ENCODE measurements at places on chromosomes 16 and 17.

- DNase-seq: no peak
Observed at GRCh38 chr16:1650131-1650530, 27.9 kb upstream of the JPT2 start.

DNA sequence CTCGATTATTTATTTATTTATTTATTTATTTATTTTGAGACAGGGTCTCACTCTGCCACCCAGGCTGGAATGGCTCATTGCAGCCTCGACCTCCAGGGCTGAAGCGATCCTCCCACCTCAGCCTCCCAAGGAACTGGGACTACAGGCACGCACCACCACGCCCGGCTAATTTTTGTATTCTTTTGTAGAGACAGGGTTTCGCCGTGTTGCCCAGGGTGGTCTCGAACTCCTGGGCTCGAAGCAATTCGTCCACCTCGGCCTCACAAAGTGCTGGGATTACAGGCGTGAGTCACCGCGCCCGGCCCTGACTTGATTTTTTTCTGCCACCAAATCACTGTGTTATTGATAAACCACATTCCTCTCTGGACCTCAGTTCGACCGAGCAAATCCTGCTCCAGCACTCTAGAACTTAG lies 758 bp upstream of the RPL23A start:
- DNase-seq: no peak

- DNase-seq: no peak
Observed at GRCh38 chr17:48426019-48426665, 3.9 kb downstream of the SKAP1 start.

GRCh38 chr16:19525385-19525723 lies 1.6 kb downstream of the CCP110 start:
- DNase-seq: no peak

- DNase-seq: no peak
Observed at GRCh38 chr17:82844796-82845162, 5.0 kb upstream of the ZNF750 start.

- no peak for DNase-seq
Observed at GRCh38 chr17:43766413-43767052, 7.9 kb upstream of the SOST start.

GRCh38 chr17:37614823-37615222 lies 5.6 kb upstream of the SYNRG start:
- no peak for DNase-seq
